ENCODE measurements at places on chromosomes 12 and 14. TPM values are rescaled to one million over a fixed set of nuclear protein-coding genes. Genes with fewer than 3 reads are reported as not detected.

DNA sequence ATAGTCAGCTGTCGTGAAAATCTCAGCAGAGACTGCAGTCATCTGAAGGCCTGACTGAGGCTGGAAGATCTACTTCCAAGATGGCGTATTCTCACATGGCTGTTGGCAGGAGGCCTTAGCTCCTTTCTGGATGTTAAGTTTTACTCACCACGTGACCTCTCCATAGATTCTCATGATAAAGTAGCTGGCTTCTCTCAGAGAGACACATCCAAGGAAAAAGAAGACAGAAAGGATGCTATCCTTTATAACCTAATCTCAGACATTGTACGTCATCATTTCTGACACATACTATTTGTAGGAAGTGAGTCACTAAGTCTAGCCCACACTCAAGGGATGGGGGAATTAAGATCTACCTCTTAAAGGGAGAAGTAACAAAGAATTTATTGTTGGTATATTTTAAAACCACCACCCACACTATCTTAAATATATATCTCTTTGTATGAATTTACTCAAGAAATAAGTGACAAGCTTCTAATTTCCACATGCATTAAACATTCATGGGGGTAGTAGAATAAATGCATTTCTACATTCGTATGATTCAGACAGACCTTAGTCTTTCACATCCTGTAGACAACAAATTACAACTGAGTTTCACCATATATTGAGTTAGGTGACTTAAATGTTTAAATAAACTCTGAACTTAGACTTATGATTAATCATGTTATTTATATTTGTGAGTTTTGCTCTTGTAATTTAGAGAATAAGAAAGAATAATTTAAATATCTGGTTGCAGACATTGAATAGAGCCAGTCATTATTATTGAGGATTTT lies 411.0 kb downstream of the LRIG3 start:
- no peaks in the 10 kb centered on the region for H3K4me1 ChIP-seq
- DNase-seq, result no peak
- peaks cover 6% of the 10 kb centered on the region for H3K27me3 ChIP-seq
- no peak overlapping the region for H3K4me3 ChIP-seq
- H3K36me3 ChIP-seq, result no peaks in the 10 kb centered on the region

DNA sequence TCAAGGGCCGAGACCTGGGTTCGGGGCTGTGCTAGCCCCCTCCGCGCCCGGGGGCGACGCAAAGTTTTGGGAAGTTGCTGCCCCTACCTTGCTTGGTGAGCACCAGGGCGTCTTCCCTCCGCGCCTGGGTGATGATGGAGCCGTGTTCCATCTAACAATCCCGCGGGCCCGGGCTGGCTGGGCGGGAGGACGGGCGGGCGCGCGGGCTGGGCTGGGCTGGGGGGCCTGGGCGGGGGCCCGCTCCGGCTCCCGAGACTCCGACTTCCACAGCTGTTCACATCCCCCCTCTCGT lies 298 bp downstream of the CTDSP2 start:
- H3K4me3 ChIP-seq, result peak overlapping the region; percentile 80
- peaks cover 6% of the 10 kb centered on the region for H3K27me3 ChIP-seq
- no peak overlapping the region for H3K27ac ChIP-seq
- peaks cover 48% of the 10 kb centered on the region for H3K4me1 ChIP-seq

GRCh38 chr12:122988612-122989212 lies 8.2 kb downstream of the ARL6IP4 start:
- H3K27me3 ChIP-seq, result no peaks in the 10 kb centered on the region
- H3K27ac ChIP-seq, result no peak overlapping the region
- peaks cover 17% of the 10 kb centered on the region for H3K4me1 ChIP-seq
- H3K4me3 ChIP-seq, result no peak overlapping the region

- DNase-seq, result no peak
- H3K27ac ChIP-seq, result no peak overlapping the region
- no peak overlapping the region for H3K4me3 ChIP-seq
- no peaks in the 10 kb centered on the region for H3K36me3 ChIP-seq
Measured at GRCh38 chr12:48580831-48581230, 11.0 kb upstream of the LALBA start.

- H3K4me3 ChIP-seq, result peak within 1 kb of the TSS; percentile 85
- H3K27me3 ChIP-seq, result no peaks in the 10 kb centered on the region
- peak; percentile 85 for DNase-seq
- peaks cover 2% of the 10 kb centered on the region for H3K36me3 ChIP-seq
- H3K4me1 ChIP-seq, result peaks cover 31% of the 10 kb centered on the region
Measured at GRCh38 chr14:67674480-67675218, at the start of gene VTI1B. Gene VTI1B, minus strand, starts transcription at chr14:67674632. Its CDS starts 143 bp downstream, at chr14:67674489.

- H3K27me3 ChIP-seq, result no peaks in the 10 kb centered on the region
- H3K4me3 ChIP-seq, result no peak overlapping the region
- H3K4me1 ChIP-seq, result no peaks in the 10 kb centered on the region
- no peak for DNase-seq
- no peak overlapping the region for H3K27ac ChIP-seq
- no peaks in the 10 kb centered on the region for H3K36me3 ChIP-seq
Measured at GRCh38 chr12:23942841-23943240, 6.6 kb downstream of the SOX5 start.

GRCh38 chr14:90381011-90381786 lies 15.6 kb upstream of the CALM1 start:
- H3K4me3 ChIP-seq, result no peak overlapping the region
- H3K4me1 ChIP-seq, result peaks cover 6% of the 10 kb centered on the region
- H3K36me3 ChIP-seq, result no peaks in the 10 kb centered on the region
- H3K27ac ChIP-seq, result no peak overlapping the region
- no peak for DNase-seq

Gene SRSF5
- 428 TPM for total RNA-seq

- no peaks in the 10 kb centered on the region for H3K4me1 ChIP-seq
- H3K27me3 ChIP-seq, result peaks cover 35% of the 10 kb centered on the region
- no peak overlapping the region for H3K27ac ChIP-seq
- no peak overlapping the region for H3K4me3 ChIP-seq
- no peak for DNase-seq
Measured at GRCh38 chr12:114012744-114013431, 46.8 kb upstream of the RBM19 start.

DNA sequence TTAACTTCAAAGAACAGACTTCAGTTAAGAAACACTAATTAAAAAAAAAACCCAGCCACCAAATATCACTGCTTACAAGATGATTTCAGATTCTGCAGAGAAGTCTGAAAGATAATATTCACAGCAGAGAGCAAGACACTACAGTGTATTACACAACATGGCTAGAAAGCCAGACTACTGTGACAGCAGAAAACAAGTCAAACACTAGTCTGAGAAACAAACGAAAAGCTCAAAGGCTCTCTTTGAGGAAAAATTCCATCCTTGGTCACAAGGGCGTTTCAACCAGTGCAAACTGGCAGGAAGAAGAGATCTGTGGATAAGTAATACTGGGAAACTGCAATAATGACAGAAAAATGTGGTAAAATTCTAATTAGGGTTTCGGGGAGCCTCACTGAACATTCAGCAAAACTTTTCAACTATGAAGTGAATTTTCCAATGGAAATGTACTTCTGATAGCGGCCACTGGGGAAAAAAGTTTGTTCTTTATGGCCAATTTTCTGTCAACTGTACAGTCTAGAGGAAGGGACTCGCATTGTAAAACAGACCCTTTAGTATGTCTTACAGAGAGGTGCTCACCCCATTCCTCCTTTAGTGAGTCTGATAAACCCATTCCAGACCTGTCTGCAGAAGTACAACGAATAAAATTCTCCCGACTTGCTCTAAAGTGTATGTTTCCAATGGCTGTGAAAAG lies 50.4 kb downstream of the ACADS start:
- peaks cover 29% of the 10 kb centered on the region for H3K4me1 ChIP-seq
- H3K27me3 ChIP-seq, result no peaks in the 10 kb centered on the region
- H3K27ac ChIP-seq, result peak overlapping the region; percentile 81
- H3K36me3 ChIP-seq, result peaks cover 3% of the 10 kb centered on the region
- no peak overlapping the region for H3K4me3 ChIP-seq

DNA sequence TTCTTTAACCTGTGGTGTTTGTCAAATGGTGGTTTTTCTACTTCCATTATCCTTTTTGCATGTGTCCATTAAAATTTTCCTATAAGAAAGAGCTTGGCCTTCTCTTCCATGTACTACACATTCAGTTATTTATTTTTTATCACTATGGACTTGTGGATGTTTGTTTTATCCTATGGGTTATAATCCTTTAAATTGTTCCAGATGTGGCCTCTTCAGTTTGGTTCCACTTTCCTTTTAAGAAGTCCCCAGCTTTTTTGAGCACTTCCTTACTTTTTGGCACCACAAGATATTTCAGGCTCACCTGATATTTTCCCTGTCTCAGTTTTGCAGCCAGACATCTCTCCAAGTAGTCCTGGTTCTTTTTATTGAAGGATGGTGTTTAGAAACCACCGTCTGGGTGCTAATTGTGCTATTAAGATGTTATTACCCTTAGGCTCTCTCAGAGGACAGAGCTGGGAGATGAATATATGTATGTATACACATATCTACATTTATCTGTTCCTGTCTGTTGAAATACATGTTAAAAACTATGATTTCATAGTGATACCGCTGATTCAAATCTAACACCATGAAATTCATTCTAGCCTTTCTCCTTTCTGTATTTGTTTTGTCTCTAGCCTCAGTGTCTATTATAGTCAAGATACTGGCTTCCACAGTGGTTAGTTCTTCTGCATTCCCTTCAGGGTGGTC lies 408.5 kb upstream of the RGS6 start:
- H3K27me3 ChIP-seq, result no peaks in the 10 kb centered on the region
- H3K4me1 ChIP-seq, result peaks cover 30% of the 10 kb centered on the region
- no peak for DNase-seq

Gene KERA
- not detected for total RNA-seq

Gene CIDEB
- 11.6 TPM for total RNA-seq

DNA sequence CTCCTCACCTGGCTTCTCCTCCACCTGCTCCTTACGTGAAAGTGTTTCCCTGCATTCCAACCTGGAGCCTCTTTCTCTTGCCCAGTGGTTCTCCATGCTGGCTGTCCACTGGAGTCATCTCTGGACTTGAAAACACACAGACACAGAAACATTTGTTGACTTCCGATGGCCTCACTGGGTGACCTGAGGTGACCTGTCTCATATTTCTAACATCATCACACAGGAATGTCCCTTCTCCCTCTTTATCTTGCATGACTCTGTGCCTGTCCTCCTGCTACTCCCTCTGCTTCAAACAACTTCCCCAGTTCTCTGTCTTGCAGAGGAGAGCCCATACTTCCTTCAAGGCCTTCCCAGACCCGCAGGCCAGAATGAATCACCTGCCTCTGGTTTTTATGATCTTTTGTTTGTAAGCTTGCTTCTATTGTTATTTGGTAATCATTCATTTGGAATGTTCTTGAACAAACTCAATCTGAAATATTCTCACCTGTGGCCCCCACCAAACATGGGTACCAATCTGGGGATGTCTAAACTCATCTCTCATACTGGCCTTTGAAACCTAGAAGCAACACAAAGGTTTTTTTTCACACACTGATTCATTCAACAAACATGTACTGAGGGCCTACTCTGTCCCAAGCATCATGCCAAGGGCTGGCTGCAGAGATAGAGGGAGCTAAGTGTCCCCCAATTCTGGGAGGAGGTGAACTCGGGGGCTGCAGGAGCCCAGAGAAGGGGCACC lies 9.7 kb upstream of the RIN3 start:
- no peak overlapping the region for H3K4me3 ChIP-seq
- H3K36me3 ChIP-seq, result no peaks in the 10 kb centered on the region
- no peak overlapping the region for H3K27ac ChIP-seq
- peaks cover 25% of the 10 kb centered on the region for H3K27me3 ChIP-seq
- no peak for DNase-seq

- no peak overlapping the region for H3K4me3 ChIP-seq
- no peak for DNase-seq
- no peaks in the 10 kb centered on the region for H3K36me3 ChIP-seq
- H3K27me3 ChIP-seq, result peaks cover 13% of the 10 kb centered on the region
Measured at GRCh38 chr12:49854976-49855375, 12.1 kb upstream of the BCDIN3D start.

Gene CYP27B1
- total RNA-seq, result 11.1 TPM

- H3K27me3 ChIP-seq, result no peaks in the 10 kb centered on the region
- no peak overlapping the region for H3K4me3 ChIP-seq
- no peak for DNase-seq
- H3K27ac ChIP-seq, result no peak overlapping the region
- peaks cover 2% of the 10 kb centered on the region for H3K36me3 ChIP-seq
Measured at GRCh38 chr14:100035700-100036099, 29.5 kb upstream of the EVL start.

Gene BCL11B
- 58.0 TPM for total RNA-seq

Measured in activated T-cell treated with anti-CD3 and anti-CD28 coated beads, Interleukin-2, amount 50 U/mL, for 72 hours (primary cell).